Stimulated activated CD4-positive, alpha-beta T cell treated with anti-CD3 and anti-CD28 coated beads, Interleukin-15, amount 100 ng/mL, for 1 hour (primary cell): ENCODE measurements at places on chromosomes 12 and 14.

DNA sequence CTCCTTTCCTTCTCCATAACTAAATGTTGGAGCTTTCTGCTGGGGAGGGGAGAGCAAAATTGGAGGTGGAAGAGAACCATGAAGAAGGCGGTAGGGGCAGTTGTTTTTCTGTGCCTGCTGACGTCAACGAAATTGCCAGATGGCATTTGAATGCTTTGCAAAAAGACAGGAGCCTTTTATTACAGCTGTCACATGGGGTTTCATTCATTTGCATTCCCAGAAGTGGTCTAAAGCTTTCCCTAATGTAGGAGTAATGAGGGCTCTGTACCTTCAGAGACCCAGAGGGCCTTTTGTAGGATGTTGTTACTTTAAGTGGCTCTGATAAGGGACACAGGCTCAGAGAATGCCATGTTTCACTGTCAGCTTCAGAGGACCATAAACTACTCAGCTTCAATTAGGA lies 107.1 kb upstream of the SLCO1C1 start:
- no peak for DNase-seq

DNA sequence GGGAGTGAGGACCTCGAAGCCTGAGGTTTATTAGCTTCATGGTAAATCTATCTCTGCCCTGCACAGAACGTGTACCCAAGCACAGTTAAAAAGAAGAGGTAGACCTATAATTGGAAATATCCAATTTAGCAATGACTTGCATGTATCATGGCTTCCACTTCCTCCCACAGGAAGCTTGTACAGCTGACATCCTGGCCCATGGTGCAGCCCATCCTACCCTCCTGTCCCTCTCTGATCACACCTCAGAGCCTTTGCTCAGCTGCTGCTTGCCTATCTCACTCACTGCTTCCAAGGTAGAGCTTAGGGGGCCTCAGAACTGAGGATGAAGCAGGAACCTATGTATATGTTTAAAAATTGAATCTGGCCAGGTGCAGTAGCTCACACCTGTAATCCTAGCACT lies 4.3 kb upstream of the BCDIN3D start:
- no peak for DNase-seq

DNA sequence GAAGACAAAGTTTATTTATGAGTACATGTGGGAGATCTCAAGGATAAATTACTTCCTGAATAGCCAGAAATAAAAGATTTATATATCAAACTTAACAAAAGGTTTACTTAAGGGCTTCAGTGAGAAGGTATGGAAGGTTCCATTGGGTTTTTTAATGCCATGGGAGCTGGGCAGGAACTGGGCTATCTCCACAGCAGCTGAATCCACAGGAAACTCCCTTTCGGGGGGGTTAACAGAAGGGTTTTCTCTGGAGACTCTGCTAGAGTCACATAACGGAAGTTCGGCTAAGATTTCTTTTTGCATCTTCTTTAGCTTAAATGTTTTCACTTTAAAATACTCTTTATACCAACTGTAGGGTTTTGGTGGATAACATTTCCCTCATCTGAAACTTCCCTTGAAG lies 113.5 kb downstream of the UNC79 start:
- DNase-seq: no peak

DNA sequence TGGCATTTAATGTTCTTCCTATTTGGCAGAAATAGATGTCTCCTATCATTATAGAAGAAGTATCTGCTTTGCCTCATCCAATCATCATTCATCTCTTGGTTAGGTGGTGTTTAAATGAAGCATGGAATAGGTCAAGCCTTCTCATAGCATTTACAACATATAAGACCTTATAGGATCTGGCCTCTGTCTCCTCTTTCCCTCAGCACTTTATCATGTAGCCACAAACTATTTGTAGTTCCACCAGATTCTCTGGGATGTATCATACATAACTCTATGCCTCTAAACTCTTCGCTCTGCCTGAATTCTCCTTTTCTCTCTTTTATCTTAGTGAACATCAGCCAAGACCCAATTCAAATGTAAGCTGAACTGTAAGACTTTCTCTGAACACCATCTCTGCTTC lies 20.7 kb downstream of the NAA25 start:
- no peak for DNase-seq

DNA sequence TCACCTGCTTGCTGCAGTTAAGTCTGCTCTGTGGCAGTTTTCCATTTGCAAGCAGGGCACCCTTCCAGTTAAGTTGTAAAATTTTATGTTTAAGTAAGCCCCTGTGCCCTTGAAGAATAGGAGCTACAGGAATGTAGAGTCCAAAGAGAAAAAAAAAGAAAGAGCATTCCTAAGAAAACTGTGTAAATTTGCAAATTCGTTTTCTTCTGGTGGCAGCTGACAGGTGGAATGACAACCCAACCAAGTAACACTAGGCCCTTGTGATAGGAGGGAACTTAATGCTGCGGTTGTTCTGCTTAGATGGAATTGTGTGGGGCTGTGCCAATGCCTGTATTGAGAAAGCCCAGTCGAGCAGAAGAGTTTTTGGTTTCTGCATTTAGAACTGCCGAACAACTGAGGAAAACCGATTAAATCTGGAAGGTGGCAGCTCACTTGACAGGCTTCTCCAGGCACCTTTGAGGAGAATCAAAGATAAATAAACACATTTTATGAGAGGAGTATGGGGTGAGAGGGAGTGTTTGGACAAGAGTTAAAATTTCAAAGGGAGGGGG lies 280.0 kb downstream of the RAD51B start:
- DNase-seq: no peak

- no peak for DNase-seq
These were observed 147.1 kb downstream of the MED13L start for GRCh38 chr12:116130431-116130830.

DNA sequence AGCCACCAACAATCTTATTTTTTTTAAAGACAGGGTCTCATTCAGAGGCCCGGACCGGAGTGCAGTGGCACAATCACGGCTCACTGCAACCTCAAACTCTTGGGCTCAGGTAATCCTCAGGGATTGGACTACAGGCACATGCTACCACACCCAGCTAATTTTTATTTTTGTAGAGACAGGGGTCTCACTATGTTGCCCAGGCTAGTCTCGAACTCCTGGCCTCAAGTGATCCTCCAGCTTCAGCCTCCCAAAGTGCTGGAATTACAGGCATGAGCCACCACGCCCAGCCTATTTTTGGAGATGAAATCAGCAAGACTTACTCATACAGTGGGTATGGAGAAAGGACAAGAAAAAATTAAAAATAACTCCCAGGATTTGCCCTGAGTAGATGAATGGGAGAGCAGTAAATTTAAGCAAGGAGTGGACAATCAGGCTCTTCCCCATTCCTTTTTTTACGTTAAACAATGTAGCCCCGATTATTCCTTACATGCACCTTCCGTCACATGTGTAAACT lies 13.2 kb downstream of the FMNL3 start:
- DNase-seq: no peak

GRCh38 chr14:80987235-80988032 lies 32.0 kb downstream of the TSHR start:
- DNase-seq: no peak

DNA sequence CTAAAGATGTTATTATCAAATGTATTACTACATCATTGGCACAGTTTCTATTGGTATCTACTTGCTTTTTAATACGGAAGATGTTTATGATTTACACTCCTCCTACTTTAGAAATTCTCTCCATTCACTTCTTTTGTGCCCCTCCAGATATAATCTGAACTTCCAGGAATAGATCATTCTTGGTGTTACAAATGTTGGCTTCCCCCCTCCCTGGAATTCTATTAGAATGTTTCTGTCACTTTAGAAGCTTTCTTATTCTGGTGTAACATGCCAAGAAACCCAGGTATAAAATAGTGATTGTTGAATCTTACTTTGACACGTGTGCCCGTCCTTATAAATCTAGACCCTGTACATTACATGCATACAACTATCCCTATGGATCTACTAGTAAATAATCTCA lies 1.2 kb upstream of the WDR20 start:
- no peak for DNase-seq

GRCh38 chr12:117908411-117908810 lies 60.4 kb downstream of the KSR2 start:
- no peak for DNase-seq

- no peak for DNase-seq
These were observed 5.8 kb upstream of the GLT8D2 start for GRCh38 chr12:104055686-104056388.
